ENCODE measurements at places on chromosomes 2 and 18.

GRCh38 chr2:204550751-204551511 is 5.7 kb downstream of the PARD3B start:
- no peak for DNase-seq

GRCh38 chr2:12486205-12487118 is 230.3 kb upstream of the TRIB2 start:
- DNase-seq: no peak

DNA sequence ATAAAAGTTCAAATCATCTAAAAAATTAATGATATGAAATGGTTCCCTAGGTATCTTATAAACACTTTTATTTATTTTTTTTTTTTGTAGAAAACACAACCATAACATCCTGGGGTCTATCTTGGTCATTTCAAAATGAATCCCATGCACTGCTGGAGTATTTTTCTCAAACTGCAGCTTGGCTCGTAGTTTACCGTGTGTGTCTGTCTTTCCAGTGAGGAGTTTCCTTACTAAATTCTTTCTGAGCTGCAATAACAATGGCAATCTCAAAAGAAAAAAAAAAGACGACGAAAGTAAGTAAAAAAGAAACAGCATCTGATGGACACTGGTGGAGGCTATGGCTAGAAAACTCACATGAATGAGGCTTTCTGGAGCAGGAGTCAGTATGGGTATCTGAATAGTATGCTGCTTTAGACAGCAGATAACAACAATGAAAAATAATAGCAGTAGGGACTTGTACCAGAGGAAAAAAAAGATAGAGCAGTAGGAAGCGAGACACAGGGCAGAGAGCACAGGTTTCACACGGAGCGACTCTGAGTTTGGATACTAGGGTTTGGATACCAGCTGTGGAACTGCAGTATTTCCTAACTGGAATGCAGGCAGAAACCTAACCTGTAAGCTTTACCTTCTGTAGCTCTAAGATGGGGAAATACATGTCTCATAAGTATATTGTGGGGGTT is 43.5 kb downstream of the CALCRL start:
- no peak for DNase-seq

GRCh38 chr2:222167762-222168161 is 131.0 kb downstream of the PAX3 start:
- DNase-seq: no peak

DNA sequence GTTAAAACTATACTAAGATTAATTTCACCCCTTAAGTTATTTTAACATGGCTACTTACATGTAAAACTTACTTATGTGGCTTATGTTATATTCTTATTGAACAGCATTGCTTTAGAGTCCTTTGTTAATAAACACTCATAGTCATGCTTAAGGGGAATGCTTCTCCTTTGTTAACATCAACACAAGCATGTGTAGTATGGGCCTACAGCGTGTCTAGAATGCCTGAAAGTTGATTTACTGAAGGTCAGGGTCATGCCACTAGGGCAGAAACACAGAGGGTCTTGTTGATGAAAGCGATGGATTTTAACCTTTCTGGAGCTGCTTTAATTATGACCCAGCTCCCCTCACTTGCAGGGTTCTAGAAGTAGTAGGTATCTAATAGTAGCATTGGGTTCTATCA is 159.8 kb upstream of the DLX2 start:
- no peak for DNase-seq

GRCh38 chr2:215397632-215398341 is 38.1 kb downstream of the FN1 start:
- no peak for DNase-seq

DNA sequence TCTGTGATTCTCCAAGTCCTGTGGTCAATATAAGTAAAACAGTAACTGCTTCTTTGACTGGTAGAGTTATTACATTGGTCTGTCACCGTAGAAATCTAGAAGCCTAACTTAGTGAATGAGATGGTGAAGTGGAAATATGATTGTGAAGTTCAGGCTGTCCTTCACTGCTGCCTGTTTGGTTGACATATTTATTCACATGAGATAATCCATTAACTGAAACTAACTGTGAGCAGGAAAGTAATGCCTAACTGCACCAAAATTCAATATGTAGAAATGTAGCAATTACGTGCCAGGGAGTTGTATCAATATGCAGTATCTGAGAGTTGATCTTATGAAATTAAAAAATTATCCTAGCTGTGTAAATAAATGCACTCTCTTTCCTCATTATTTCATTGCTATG is 147.7 kb upstream of the APCDD1 start:
- DNase-seq: no peak

- DNase-seq: no peak
These were observed 26.2 kb downstream of the FER1L5 start for GRCh38 chr2:96668771-96669170.

- no peak for DNase-seq
These were observed 286.2 kb downstream of the GRB14 start for GRCh38 chr2:164335128-164335527.

- no peak for DNase-seq
These were observed 31.9 kb upstream of the MSTN start for GRCh38 chr2:190094316-190094871.

DNA sequence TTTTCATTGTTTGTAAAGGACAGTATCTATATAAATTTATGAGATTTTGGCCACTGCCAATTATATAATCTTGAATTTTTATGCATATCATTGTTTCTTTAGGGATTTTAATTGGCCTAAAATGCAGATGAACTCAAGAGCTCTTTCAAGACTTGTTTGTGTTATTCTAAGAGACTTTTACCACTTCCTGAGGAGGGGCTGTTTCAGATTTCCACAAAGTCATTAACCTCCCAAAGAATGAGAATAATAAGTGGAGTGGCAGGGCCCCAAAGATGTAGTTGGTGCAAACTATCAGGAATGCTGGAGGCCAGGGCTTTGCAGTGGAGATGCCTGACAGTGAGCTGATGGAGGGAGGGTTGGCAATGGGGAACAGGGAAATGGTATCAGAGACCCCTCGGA is 15.5 kb upstream of the ACVR1 start:
- DNase-seq: no peak
